Activated naive CD8-positive, alpha-beta T cell treated with anti-CD3 and anti-CD28 coated beads, Interleukin-2, amount 10 ng/mL, durations not matched to agents 7 days and 5 days (primary cell): ENCODE measurements at places on chromosomes 5 and 9. TPM values are rescaled to one million over a fixed set of nuclear protein-coding genes. Genes with fewer than 3 reads are reported as not detected.

The SVEP1 gene
- total RNA-seq, result not detected

The FAM169A gene
- total RNA-seq, result 10.2 TPM

GRCh38 chr5:148011398-148012137, 52.2 kb upstream of the SPINK5 start:
- DNase-seq, result no peak

DNA sequence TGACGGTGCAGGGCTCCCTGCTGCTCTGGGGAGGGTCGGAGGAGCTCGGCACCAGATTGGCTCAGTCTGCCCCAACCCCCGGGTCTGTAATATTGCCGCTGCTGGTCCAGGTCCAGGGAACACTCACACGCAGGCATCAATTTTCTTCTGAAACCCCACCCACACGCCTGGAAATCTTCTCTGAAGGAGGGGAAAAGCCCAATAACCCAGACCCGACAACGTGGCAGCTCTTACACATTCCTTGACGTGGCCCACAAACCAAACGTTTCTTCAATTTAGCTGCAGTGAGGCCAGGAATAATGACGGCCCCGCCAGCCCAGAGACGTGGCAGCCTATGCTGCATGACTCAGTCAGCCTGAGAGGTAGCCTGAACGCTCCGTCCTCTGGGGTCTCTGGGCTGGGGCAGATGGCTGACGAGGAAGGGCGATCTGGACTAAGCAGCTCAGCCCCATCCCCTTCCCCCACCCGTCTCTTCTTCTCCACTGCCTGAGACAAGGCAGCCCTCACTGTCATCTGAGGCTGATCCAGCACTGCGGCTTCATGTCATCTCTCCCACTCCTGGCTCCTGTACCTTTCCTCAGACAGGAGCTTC, 9.9 kb upstream of the SPARC start:
- no peak for DNase-seq

- no peak for DNase-seq
Measured at GRCh38 chr9:133949486-133950061, 42.5 kb downstream of the VAV2 start.

- DNase-seq, result no peak
Measured at GRCh38 chr9:18061856-18062255, 412.1 kb upstream of the ADAMTSL1 start.

DNA sequence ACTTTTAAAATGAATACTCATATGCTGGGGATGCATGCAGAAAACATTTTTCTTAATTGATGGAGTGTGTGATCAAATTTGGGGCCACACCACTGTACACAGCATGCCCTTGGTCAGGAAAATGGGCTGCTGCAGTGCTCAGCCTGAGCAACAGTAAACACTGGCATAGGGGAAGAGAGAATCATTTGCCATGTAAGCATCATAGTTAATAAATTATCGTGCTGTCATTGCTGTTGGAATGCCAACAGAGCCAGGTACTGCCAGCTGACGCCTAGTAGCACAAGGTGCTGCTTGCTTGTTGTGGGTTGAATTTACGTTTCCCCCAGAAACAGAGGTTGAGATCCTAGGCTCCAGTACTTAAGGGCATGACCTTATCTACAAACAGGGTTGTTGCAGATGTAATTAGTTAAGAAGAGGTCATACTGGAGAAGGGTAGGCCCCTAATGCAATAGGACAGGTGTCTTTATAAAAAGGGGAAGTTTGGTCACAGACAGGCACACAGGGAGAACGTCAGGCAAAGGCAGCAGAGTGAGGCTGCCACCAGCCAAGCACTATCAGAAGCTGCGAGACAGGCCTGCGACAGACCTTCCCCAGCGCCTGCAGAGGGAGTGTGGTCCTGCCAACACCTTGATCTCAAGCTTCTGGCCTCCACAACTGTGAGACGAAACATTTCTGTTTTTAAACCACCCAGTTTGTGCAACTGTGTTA, 25.3 kb downstream of the DAP start:
- no peak for DNase-seq
